ENCODE measurements at places on chromosomes 6 and 20. TPM values are rescaled to one million over a fixed set of nuclear protein-coding genes. Genes with fewer than 3 reads are reported as not detected.

ZSCAN9 gene
- 12.2 TPM for total RNA-seq

TP53TG5 gene
- total RNA-seq: not detected

DNA sequence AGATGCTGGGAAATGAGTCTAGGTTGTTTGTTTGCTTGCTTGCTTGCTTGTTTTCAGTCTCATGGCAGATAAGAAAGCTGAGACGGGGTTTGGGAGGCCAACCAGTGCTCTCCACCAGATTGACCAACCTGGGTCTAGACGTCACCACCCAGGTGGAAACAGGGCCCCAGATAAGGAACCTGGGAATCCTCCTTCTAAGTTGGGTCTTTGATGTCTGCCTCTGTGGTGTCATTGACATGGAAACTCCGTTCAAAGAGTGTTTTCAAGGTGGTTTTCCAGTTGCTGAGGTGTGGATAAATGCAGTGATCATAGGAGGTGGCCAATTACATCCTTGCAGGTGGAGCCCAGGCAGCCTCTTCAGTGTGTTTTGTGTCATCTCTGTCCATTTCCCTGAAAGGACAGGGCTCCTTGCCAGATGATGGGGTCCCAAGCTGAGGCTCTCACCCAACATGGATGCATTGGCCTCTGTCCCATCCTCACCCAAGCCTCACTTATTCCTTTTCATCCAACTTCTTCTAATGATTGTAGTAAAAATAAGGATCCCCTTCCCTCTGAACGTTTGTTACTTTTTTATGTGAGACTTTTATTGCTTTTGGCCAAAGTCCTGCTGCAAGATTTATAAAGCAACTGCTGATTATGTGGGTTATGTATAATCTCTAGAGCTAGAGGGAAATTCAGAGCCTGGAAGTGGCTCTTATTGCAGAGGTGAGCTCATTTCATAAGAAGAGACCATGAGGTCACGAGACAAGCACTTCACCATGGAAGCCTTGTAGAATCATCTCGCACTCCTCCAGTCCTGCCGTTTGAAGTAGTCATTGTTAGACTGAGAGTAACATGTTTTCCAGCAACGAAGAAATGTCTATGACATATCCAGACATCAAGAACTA is 32.0 kb upstream of the SYNDIG1 start:
- no peak for DNase-seq

GRCh38 chr20:14992153-14992552 is 654.7 kb upstream of the FLRT3 start:
- DNase-seq: no peak

PRSS35 gene
- total RNA-seq: 0.65 TPM

DNA sequence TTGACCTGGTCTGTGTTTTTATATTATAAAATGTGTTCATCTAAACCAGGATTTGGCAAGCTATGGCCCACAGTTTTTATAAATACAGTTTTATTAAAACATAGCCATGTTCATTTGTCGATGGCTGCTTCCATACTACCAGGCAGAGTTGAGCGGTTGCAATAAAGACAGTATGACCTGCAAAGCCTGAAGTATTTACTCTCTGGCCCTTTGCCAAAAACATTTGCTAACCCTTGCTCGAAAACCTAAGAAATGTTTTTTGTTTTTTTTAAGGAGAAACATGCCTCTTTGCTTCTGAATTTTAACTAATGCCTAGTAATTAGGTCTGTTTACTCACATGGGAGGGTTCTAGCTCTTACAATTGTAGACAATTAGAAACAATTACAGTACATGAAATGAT is 67.4 kb upstream of the SMIM28 start:
- DNase-seq: no peak

DNA sequence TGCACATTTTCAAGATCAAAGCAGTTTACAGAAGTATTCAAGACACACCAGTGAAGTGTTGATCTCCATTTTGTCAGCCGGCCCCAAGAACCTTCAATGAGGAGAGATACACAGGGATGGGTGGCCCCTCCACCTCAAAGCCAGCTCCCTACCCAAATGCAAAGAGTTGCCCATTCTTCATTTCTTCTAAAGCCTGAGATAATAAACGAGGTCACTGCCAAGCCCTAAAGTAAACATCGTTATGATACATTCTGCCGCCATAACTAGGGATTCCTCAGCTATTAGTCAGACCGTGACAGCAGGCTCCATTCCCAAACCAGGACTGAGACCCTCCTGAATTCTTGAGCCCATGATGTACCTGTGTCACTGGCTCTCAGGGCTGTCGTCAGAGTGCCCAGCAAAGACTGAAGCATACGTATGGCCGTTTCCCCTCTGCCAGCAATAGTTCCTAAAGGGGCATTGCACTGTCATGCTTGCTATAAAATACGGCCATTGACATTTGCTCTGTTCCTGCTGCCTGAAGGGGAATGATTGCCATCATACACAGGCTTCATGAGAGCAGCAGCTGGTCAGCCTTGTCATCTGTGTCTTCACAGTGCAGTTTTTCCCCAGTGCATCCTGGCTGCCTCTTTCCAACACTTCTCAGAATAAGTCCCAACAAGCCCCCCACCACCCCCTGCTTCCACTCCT is 41.7 kb downstream of the ISM1 start:
- no peak for DNase-seq

DNA sequence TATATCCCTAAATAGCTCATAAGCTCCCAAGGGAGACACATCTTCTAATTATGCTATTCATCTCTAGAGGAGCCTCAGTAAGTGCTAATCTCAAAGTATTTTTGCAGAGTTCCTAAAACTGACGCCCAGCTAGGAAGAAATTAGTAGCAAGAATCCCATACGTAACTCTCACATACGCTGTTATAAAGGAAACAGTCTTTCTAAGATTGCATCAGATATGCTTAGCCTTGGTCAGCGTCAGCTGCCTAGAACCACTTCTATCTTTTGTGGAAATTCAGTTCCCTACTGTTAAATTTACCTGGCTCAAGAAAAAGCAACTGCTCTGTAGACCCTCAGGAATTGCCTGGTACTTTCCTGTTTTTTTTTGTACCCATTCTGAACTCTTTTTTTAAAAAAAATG is 13.6 kb downstream of the RIPOR2 start:
- DNase-seq: no peak

GRCh38 chr6:79506251-79506650 is 31.0 kb downstream of the LCA5 start:
- no peak for DNase-seq

GRCh38 chr6:3455569-3456394 is 1.1 kb downstream of the SLC22A23 start:
- DNase-seq: no peak

GRCh38 chr20:23161968-23162696 is 76.0 kb upstream of the CD93 start:
- peak; percentile 93 for DNase-seq

ARMC12 gene
- total RNA-seq: not detected

RIPPLY2 gene
- not detected for total RNA-seq

DNA sequence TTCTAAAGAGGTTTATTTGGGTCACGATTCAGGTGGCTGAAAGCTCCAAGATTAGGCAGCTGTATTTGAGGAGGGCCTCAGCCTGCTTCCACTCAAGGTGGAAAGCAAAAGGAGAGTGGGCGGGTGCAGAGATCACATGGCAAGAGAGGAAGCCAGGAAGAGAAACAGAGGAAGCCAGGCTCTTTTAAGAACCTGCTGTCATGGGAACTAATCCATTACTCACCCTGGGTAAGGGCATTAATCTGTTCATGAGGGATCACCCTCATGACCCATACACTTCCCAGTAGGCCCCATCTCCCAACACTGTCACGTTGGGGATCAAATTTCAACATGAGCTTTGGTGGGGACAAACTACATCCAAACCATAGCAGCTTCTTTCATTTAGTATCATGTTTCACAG is 53.9 kb downstream of the DHX35 start:
- DNase-seq: no peak

DNA sequence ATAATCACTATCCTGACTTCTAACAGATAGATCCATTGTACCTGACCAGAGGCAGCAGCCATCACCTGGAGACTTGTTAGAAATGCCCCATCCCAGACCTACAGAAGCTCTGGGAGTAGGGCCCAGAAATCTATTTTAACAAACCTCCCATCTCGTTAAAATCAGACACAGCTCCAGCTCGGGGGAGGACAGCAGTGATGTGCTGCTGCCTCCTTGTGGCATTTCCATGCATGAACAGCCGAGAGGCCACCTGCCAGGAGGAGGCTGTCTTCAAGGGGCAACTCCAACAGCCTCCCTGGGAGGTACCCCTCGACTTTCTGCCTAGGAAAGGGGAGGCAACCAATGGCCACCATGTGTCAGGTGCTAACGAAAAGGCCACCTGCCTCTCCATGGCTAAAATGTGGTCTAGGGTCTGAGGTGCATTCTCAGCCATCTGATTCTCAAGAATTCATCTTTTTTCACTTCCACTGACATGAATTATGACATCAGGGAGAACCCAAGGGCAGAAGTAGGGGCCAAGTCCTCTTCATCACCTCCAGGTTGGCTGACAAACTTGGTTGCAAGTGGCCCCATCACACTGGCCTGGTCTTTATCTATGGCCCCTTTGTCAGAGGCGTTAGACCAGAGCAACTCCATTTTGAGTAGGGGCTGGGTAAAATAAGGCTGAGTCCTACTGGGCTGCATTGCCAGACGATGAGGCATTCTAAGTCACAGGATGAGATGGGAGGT is 12.2 kb upstream of the KCNK15 start:
- no peak for DNase-seq

DNA sequence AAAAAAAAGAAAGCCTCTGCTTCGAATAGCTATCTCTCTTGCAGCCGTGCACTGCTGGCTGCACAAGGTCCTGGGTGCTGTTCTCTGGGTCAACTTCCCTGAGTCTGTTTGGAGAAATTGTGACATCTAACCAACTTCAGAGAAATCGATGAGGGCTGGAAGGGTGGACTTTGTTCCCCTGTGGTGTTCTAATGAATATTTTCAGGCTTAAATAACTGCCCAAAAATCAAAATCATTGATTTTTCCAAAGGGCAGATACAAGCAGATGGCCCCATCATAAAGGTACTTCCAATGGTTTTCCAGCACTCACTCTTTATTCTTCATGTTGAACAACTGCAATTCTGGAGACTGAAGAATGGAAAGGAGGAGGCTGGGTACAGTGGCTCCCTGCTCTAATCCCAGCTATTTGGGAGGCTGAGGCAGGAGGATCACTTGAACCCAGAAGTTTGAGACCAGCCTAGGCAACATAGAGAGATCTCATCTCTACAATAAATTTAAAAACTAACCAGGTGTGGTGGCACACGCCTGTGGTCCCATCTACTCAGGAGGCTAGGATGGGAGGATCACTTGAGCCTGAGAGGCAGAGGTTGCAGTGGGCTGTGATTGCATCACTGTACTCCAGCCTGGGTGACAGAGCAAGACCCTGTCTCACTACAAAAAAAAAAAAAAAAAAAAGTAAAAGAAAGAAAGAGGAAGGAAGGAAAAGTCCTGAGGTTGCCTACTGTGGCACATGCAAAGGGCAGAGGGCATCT is 59.1 kb downstream of the FOXA2 start:
- DNase-seq: peak; percentile 29
